AG08395 (cell line): ENCODE measurements at places on chromosomes 2 and 18.

DNA sequence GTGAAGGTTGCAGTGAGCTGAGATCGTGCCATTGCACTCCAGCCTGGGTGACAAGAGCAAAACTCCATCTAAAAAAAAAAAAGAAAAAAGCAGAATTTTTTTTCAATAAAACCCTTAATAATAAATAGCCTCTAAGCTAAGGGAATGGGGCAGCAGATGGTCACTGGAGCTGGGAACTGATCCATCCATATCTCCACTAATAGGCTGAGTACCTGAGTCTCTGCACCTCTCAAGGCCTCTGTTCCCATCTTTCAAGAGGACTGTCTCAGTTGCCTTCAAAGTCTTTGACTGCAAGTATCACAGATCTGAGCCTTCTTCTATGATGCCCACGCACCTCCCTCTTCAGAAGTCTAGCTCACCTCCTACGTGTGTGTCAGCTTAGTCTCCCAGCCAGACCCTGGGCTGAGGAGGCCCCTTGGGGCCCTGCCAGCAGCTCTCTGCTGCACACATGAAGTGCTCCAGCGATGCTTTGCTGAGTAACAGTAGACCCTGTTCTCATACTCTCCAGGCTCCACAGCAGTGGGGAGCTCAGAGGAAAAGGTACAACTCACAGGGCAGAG lies 32.9 kb downstream of the ST8SIA5 start:
- DNase-seq, result no peak

DNA sequence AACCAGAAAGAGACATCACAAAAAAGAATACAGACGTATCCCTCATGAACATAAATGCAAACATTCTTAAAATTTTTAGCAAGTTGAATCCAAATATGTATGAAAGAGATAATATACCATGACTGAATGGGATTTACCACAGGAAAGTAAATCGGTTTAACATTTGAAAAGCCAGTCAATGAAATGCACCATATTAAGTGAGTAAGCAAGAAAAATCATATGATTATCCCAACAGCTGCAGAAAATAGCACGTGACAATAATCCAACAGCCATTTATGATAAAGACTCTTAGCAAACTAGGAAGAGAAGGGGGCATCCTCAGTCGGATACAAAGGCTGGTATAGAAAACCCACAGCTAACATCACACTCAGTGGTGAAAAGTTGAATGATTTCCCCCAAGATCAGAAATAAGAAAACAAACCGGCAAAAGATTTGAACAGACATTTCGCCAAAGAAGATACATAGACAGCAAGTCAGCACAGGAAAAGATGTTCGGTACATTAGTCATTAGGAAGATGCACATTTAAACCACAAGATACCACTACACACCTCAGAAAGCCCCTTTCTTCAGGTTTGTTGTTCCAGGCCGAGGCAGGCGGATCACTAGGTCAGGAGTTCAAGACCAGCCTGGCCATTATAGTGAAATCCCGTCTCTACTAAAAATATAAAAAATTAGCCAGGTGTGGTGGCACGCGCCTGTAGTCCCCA lies 144.3 kb downstream of the INHBB start:
- no peak for DNase-seq

DNA sequence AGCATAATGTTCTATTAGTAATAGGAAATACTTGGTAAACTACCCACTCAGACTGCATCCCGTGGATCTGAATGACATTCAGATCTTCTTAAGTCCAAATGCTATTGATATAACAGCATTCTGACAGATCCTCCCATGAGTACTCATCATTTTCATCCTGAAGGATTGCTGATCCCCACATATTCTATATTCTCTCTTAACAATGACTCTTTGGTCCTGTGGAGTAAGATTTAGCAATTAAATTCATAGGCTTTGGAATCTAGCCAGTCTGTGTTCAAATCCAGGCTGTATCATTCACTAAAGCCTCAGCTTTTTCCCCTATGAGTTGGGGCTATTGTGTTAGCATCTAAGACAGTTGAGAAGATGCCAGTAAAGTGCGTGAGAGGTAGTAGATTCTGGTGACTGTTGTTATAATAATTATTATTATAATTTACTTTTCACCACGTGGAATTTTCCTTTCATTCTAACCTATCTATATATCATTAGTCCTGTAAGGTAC lies 591.3 kb upstream of the SYT4 start:
- DNase-seq, result no peak

- DNase-seq, result no peak
Observed at GRCh38 chr2:240383871-240384700, 51.4 kb upstream of the GPC1 start.

GRCh38 chr18:79657342-79657996 lies 22.1 kb upstream of the CTDP1 start:
- no peak for DNase-seq

DNA sequence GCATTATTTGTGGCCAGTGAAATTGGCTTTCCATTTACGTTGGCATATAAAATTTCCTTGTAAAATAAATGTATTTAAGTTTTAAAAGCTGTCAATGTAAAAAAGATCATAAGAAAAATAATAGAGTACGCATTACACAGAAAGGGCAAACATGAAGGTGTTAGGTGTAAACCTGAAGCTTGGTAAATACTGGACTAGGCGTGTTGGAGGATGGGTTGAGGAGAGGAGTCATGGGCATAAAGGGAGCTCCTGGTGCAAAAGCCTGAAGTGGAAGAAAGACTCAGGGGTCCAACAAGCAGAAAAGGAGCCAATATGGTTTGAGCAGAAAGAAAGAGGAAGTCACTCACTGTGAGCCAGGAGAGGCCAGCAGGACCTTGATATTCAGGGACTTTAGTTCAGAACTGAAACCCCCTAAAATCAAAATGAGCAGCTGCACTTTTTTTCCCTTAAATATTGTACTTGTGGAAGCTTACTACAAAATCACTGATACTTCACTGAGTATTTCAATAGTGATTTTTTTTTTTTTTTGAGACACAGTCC lies 24.4 kb downstream of the SP5 start:
- no peak for DNase-seq

DNA sequence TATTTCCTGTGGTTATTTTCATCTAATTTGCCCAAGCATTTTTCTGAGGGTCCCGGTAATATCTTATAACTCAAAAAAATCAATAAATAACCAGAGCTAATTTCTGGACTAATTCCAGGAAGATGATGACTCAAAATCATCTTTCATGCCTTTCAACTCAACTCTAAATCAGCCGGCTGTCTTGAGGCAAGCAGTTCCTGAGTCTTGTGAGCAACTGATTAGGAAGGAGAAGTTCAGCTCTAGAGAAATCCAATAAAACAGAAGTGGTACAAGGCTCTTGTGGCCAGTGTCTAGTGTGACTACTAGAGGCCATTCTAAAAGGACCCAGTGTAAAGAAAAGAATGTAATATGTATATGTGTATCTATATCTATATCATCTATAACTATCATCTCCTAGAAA lies 890.4 kb downstream of the TRIB2 start:
- no peak for DNase-seq

DNA sequence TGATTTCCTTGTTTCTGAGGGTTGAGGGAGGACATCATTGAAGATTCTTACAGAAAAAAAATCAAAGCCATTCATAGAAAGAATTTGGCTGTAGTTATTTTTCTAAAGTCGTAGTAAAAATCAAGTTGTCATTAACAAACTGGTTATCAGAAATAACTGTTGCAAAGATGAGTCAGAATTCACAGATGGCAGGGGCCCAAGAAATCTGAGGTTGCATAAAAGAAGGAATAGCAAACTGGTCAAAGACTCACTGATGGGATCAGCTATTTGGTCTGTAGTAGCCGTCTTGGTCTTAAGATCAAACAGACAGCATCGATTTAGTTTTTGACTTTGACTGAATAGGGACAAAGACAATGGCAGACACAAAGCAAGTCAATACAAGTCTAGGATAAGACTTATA lies 334.3 kb downstream of the FIGN start:
- DNase-seq, result peak; percentile 4

DNA sequence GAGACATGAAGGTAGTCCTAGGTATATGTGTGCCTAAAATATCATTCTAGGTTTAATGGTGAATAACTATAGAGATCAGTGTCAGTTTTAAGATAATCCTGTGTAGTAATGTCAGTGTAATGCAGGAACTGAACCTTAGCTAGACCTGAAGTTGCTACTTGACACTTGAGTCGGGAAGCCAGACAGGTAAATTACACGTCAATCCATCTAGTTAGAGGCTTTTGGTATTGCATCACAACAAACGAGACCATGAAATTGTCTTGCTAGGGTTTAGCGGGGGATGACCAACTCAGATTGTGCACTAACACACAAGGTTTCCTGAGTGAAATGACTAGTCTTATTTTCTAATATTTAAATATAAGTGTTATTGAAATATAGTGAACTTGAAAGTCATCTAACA lies 2.0 kb downstream of the YPEL5 start:
- no peak for DNase-seq

GRCh38 chr2:46818819-46819218 lies 96.8 kb downstream of the MCFD2 start:
- DNase-seq, result no peak

- DNase-seq, result no peak
Observed at GRCh38 chr2:97993926-97994325, 1.8 kb downstream of the TMEM131 start.

- no peak for DNase-seq
Observed at GRCh38 chr2:181485638-181485946, 28.4 kb downstream of the ITGA4 start.

- DNase-seq, result no peak
Observed at GRCh38 chr18:32310101-32310500, 120.3 kb downstream of the MEP1B start.

GRCh38 chr2:207051385-207051965 lies 112.2 kb downstream of the CPO start:
- no peak for DNase-seq

GRCh38 chr2:73036766-73037165 lies 34.7 kb downstream of the SFXN5 start:
- no peak for DNase-seq

DNA sequence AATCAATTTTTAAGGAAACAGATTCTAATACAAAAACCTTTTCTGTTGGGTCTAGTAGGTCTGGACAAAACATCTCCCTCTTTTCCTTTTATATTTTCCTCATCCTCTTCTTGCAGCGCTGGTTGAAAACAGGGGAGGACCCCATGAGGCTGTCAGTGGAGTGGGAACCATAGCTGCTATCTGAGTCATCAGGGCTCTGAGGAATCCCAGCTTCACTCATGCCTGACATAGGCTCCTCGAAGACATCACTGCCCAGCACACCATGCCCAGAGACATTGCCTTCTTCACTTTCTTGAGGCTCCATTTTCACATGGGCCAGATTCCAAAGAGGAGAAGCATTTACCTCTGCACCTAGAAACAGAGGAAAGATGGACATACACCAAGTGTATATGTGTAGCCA lies 10.0 kb downstream of the SUPT7L start:
- DNase-seq, result no peak

GRCh38 chr2:47346107-47346506 lies 56.8 kb upstream of the MSH2 start:
- no peak for DNase-seq

DNA sequence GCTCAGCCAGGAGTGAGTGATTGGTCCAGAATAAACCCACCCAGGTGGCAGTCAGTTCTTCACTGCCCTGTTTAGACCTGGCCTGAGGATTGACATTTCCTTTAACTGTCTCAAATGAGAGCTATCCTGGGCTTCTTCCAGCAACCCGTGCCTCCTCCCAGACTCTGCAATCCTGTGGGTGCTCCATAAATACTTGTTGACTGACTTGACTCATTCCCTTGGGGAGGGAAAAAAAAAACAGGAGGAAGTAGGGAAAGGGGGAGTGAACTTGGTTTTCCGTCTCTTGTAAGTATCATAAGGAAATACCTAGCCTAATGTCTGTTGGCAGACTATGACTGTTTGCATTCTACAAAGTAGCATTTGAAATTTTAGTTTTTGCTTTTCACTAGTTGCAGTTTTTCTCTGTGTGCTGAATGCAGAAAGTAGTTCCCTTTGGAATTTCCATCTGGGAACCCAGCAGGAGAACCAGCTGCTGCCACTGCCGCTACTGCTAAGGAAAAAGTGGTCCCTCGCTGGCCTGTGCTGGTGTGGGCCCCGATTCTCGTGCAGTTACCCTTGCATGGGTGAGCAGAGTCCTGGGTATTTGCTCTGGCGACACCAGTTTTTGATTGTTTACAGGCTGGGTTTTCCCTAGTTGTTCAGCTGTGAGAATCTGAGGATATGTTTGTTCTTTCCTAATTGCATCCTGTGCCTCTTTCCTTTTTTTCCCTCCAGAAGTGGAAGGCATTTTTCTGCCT lies 78.8 kb downstream of the TGOLN2 start:
- peak; percentile 85 for DNase-seq

DNA sequence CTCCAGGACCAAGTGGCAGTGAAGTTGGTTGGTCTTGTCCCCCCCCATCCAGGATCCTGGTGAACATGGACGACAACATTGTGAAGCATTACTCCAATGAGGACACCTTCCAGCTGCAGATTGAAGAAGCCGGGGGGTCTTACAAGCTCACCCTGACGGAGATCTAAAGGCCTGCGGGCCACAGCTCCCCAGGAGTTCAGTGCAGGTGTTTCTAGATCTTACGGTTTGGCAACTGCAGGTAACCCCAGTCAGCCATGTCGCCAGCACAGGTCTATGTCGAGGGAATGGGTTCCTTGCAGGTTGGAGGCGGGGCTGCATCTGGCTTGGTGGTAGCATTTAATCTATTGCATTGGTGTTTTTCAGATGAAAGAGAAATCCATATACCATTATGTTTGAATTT lies 42.8 kb upstream of the KLF11 start:
- no peak for DNase-seq

DNA sequence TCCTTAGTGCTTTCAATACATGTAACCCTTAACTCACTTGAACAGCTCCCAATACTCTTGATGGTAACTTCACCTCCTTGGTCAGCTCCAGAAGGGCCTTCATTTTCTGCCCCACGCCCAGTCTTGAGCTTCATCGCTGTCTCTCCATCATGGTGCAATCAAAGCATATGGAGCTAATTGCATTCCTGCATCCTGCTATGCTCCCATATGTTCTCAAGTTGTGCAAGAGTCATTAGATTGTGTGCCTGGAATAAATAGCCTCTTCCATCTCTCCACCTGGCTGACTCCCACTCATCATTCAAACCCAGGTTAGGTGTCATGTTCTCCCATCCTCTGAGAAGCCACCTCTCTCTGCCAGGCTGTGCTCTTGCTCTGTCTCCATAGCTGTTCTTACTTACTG lies 364.5 kb upstream of the RGPD4 start:
- no peak for DNase-seq

- no peak for DNase-seq
Observed at GRCh38 chr2:207619764-207620203, 5.4 kb downstream of the METTL21A start.

DNA sequence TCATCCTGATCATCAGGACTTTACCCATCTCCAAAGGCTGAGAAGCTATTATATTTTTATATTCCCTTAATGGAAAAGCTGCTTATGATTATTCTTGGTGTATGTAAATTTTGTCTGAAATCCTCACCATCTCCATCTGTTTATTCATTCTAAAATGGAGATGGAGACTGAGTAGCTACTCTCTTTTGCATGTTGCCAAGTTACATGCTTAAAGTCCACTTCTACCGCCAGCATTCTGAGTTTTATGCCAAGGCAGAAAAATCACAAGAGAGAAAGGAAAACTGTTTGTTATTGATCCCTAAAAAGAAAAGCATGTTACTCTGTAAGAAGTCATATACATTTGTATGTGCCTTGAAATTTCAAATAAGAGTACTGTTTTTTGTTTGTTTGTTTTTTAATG lies 94.4 kb upstream of the NOSTRIN start:
- DNase-seq, result no peak

GRCh38 chr18:75089748-75090327 lies 119.1 kb downstream of the PTGR3 start:
- DNase-seq, result no peak

- DNase-seq, result no peak
Observed at GRCh38 chr2:38704664-38705063, 38.8 kb downstream of the GALM start.

GRCh38 chr2:235573331-235574221 lies 79.7 kb downstream of the AGAP1 start:
- no peak for DNase-seq
